Nephron progenitor cell (in vitro differentiated cells): ENCODE measurements at places on chromosomes 13 and 19.

GRCh38 chr13:59230484-59231264, 933.1 kb downstream of the DIAPH3 start:
- DNase-seq = no peak
- H3K36me3 ChIP-seq = peaks cover 9% of the 10 kb centered on the region
- no peaks in the 10 kb centered on the region for H3K27me3 ChIP-seq
- H3K4me3 ChIP-seq = no peak overlapping the region
- H3K27ac ChIP-seq = peak overlapping the region; percentile 55

GRCh38 chr13:106987427-106987785, 419.5 kb upstream of the ARGLU1 start:
- DNase-seq = no peak
- peaks cover 27% of the 10 kb centered on the region for H3K4me1 ChIP-seq
- H3K36me3 ChIP-seq = no peaks in the 10 kb centered on the region

DNA sequence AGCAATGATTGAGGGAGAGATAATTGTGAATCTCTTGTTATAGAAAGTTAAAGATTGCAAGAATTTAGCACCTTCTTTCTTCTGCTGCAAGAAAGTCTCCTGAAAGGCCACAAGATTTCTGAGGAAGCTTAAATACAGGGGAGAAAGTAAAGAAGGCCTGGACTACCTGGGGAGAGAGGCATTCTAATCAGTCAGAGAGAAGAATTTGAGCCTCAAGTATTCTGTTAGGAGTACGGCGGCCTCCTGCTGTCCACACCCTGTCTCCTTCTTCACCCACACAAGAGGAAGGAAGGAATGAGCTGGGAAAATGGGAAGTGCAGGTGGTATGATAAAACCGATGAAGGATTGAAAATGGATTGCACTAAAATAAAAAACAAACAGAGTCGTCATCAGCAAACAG, 474.7 kb downstream of the DIAPH3 start:
- no peaks in the 10 kb centered on the region for H3K36me3 ChIP-seq
- DNase-seq = no peak
- H3K27me3 ChIP-seq = no peaks in the 10 kb centered on the region
- H3K27ac ChIP-seq = no peak overlapping the region
- no peak overlapping the region for H3K4me3 ChIP-seq

DNA sequence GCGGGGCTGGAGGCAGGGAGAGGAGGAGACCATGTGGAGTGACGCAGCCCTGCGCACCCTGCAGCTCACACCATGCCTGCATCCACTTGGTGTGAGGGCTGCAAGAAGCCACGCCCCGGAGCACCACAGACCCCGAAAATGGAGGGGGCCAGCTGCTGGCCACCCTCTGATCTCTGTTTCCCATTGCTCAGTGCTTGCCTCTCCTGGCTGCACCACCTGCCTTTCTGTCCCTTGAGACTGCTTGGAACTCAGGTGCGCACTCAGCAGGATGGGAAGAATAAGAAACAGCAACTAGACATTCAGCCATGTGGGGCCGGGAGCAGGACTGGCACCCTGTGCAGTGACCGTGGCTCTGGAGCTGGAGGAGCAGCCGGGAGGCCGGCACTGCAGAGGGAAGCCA, 64.0 kb downstream of the ANKRD10 start:
- DNase-seq = no peak
- no peaks in the 10 kb centered on the region for H3K36me3 ChIP-seq
- peaks cover 52% of the 10 kb centered on the region for H3K4me1 ChIP-seq

DNA sequence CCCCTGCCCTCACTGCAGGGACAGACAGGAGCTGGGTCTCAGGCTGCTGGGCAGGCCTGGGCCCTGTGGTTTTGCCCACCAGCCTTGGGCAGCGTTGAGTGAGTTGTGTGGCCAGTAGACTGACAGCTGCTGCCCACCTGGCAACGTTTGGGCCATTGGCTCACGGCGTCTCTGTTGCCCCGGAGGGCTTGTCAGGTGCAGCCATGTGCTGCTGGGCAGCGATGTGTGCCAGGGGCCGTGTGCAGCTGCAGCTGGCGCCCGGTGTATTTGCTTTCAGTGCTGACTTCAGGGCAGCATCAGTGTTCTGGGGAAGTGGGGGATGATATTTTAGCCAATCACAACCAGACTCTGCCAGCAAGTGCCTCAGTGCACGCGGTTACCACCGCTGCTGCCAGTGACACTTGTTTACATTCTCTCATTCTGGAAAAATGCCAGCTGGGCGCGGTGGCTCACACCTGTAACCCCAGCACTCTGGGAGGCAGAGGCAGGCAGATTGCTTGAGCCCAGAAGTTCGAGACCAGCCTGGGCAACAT, 10.6 kb downstream of the FZR1 start:
- no peaks in the 10 kb centered on the region for H3K27me3 ChIP-seq
- H3K4me3 ChIP-seq = no peak overlapping the region

- H3K27ac ChIP-seq = no peak overlapping the region
- H3K27me3 ChIP-seq = peaks cover 12% of the 10 kb centered on the region
- no peak overlapping the region for H3K4me3 ChIP-seq
- no peaks in the 10 kb centered on the region for H3K36me3 ChIP-seq
Observed at GRCh38 chr13:99489028-99489427, 12.2 kb upstream of the TM9SF2 start.

- DNase-seq = no peak
- H3K27ac ChIP-seq = no peak overlapping the region
- no peak overlapping the region for H3K4me3 ChIP-seq
- H3K27me3 ChIP-seq = peaks cover 3% of the 10 kb centered on the region
- H3K4me1 ChIP-seq = peaks cover 11% of the 10 kb centered on the region
- H3K36me3 ChIP-seq = peaks cover 9% of the 10 kb centered on the region
Observed at GRCh38 chr13:24916464-24916863, 152.5 kb downstream of the RNF17 start.

GRCh38 chr13:94854688-94855087, 142.3 kb upstream of the SOX21 start:
- H3K27ac ChIP-seq = no peak overlapping the region
- DNase-seq = no peak
- H3K36me3 ChIP-seq = no peaks in the 10 kb centered on the region
- peaks cover 14% of the 10 kb centered on the region for H3K27me3 ChIP-seq
- no peak overlapping the region for H3K4me3 ChIP-seq

DNA sequence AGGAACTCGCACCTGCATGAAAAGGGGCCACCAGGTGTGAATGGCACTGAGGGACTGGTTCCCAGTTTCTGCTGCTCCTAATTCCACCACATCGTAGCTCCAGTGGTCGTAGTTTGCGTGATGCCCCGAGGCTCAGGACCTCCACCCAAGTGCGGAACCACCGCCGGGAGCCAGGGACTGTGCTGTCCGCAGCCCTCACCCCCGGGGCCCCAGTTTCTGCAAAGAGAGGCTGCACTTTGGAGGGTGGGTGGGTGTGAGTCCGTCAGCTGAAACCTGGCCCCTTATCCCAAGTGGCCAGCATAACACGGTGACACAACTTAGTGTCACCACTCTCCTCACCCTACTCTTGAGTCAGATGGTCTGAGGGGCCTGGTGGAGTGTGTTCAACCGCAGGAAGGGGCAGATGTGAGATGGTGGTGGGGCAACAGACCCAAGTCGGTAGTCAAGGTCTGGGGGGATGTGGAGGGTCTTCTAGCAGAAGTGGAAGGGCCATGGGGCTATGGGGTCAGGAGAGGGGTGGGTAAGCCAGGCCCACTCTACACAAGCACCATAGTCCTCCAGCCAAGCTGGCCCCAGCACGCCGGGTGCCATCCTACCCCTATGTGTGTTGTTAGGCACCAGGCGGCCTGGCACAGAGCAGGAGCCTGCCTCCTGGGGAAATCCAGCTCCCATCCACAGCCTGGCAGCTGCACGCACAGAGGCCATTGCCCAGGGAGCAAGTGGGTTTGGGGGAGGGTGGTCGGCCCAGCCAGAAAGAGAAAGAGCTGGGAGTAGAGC, 1301.6 kb downstream of the UQCRFS1 start:
- no peak overlapping the region for H3K27ac ChIP-seq
- no peak for DNase-seq
- no peaks in the 10 kb centered on the region for H3K36me3 ChIP-seq
- no peak overlapping the region for H3K4me3 ChIP-seq
- H3K27me3 ChIP-seq = no peaks in the 10 kb centered on the region

- H3K4me3 ChIP-seq = no peak overlapping the region
- no peak overlapping the region for H3K27ac ChIP-seq
- peaks cover 7% of the 10 kb centered on the region for H3K4me1 ChIP-seq
- DNase-seq = no peak
Observed at GRCh38 chr19:45484273-45484945, 12.4 kb downstream of the RTN2 start.

- peaks cover 9% of the 10 kb centered on the region for H3K27me3 ChIP-seq
- no peaks in the 10 kb centered on the region for H3K4me1 ChIP-seq
- no peak overlapping the region for H3K27ac ChIP-seq
Observed at GRCh38 chr19:58217607-58218391, 10.9 kb upstream of the ZNF544 start.

DNA sequence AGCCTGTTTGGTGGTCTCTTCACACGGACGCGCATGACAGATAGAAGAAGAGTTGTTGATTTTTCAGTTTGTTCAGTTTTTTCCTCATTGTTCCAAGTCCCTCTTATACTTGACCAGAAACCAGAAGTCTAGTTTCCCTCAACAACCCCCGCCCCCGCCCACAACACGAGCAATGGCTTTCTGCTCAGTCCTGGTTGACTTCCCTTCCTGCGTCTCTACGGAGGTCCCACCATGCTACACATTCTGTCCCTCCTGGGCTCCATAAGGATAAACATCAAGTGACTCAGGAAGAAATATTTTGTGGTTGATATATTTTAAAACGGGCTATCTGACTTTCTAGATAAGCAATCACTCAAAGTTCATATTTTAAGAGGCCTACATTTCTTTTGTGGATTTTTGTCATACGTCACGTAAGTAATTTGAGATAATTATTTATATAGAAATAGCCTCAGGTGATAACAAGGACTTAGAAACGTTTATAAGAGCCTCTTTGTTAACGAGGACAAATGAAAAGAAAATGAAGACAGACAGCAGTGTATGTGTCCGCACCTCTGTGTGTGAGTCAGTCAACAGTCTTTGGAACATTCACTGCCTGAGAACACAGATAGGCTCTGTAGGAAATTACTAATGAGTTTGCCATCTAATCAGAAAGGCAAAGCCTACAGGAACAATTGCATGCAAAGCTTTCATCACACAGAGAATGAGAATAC, 214.4 kb downstream of the RAP2A start:
- no peaks in the 10 kb centered on the region for H3K27me3 ChIP-seq
- H3K27ac ChIP-seq = no peak overlapping the region
- DNase-seq = no peak
- peaks cover 21% of the 10 kb centered on the region for H3K4me1 ChIP-seq
- H3K4me3 ChIP-seq = no peak overlapping the region

- H3K27me3 ChIP-seq = no peaks in the 10 kb centered on the region
- no peak overlapping the region for H3K27ac ChIP-seq
- no peak overlapping the region for H3K4me3 ChIP-seq
- DNase-seq = no peak
- peaks cover 27% of the 10 kb centered on the region for H3K36me3 ChIP-seq
Observed at GRCh38 chr13:71524613-71525304, 342.2 kb downstream of the DACH1 start.

DNA sequence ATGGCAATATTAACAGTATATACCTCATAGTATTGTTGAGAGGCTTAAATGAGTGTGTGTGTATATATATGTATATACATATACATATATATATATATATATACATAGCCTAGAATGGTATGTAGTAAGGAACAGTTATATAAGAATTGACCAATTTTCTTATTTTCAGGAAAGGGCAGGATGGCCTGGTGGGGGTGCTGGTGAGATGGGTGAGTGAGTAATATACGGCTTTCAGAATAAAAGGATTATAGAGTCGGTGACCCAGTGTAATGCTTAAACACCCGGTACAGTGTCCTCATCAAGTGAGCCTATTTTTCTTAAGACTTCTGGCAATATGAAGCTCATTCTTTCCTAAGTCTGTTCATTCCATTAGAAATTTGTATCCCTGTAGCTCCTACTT, 11.7 kb upstream of the FAM216B start:
- DNase-seq = no peak
- H3K4me3 ChIP-seq = no peak overlapping the region
- peaks cover 12% of the 10 kb centered on the region for H3K27me3 ChIP-seq
- H3K4me1 ChIP-seq = no peaks in the 10 kb centered on the region

DNA sequence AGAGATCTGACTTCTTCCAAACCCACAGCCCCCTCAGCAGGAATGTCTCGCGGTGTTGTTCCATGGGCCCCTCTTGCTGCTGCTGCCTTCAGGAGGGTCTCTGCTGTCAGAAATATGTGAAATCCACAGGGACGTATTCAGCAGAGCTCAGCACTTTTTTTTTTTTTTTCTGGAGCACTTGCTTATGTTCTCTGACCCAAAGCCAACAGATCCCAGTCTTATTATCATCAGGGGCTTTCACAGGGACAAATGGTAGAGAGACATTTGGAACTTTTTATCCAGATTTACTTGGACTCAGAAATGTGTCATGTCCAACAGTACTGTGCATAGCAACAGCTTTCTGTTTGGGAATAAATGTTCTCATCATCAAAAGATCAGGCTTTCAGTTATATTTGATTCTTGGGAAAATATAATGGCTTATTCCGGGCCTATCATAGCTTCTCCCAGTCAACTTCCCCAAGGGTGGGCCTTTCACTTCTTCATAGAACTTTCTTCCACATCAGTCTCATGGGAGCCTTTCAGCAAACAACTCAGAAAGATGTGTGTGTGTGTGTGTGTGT, 332.7 kb downstream of the ZNF536 start:
- no peak overlapping the region for H3K4me3 ChIP-seq
- no peaks in the 10 kb centered on the region for H3K36me3 ChIP-seq
- no peak for DNase-seq
- no peaks in the 10 kb centered on the region for H3K27me3 ChIP-seq

GRCh38 chr13:42270857-42271215, 1.1 kb upstream of the AKAP11 start:
- H3K27ac ChIP-seq = no peak overlapping the region
- H3K36me3 ChIP-seq = peaks cover 21% of the 10 kb centered on the region
- H3K4me3 ChIP-seq = peak overlapping the region; percentile 99
- H3K4me1 ChIP-seq = peaks cover 39% of the 10 kb centered on the region
- H3K27me3 ChIP-seq = no peaks in the 10 kb centered on the region
- DNase-seq = no peak

DNA sequence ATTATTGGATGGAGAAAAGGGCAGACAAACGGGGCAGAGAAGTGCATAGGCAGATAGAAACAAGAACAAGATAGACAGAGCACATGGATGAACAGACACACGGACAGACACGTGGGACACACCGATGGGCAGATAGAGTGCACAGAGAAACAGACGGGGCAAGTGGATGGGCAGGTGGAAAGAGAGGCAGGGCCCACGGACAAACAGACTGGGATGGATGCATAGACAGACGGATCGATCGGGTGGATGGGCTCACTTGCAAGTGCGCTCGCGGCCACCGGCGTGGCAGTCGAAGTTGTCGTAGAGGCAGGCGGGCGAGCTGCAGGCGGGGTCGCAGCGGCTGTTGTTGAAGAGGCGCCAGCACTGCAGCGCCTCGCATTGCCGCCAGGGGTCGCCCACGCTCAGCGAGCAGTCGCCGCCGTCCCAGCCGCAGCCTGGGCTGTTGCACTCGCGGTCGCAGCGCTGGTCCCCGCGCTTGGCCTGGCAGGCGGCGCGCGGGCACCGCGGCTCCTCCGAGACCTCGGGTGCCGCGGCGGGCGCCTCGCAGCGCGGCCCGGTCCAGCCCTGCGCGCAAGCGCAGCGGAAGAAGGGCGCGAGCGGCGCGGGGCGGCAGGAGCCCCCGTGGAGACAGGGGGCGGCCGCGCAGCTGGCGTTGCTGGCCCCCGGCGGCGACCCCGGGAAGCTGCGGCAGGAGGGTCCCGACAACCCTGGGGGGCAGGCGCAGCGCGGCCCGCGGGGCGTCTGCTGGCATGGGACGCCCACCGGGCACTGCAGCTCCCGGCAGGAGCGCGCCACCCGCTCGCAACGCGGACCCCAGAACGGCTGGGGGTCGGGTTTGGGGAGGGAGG, 23.3 kb downstream of the NOTCH3 start:
- peaks cover 55% of the 10 kb centered on the region for H3K36me3 ChIP-seq
- H3K27me3 ChIP-seq = peaks cover 7% of the 10 kb centered on the region
- no peak overlapping the region for H3K27ac ChIP-seq
- peaks cover 5% of the 10 kb centered on the region for H3K4me1 ChIP-seq
- peak overlapping the region; percentile 57 for H3K4me3 ChIP-seq
